GM10248 (cell line): ENCODE measurements at places on chromosomes 2 and 18.

DNA sequence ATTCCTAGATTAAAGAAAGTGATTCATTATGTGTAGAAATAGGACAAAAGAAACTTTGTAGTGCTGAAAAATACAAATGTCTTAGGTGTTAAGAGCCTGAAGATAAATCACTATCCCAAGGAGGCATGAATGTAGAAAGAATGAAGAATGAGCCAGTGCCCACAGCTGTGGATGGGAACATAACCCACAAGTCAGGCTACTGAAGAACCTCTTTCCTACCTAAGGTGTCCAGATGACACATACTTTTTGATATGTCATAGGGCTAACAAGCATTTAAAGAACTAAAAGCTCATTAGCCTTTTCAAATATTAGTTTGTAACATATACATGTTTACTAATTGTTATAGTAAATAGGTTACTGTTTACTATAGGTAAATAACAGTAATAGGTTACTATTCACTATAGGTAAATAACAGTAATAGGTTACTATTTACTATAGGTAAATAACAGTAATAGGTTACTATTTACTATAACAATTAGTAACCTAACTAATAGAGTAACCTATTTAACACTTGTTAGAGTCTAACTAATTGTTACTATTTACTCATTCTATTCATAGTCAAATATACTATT is 275.0 kb upstream of the KYNU start:
- no peak for DNase-seq

DNA sequence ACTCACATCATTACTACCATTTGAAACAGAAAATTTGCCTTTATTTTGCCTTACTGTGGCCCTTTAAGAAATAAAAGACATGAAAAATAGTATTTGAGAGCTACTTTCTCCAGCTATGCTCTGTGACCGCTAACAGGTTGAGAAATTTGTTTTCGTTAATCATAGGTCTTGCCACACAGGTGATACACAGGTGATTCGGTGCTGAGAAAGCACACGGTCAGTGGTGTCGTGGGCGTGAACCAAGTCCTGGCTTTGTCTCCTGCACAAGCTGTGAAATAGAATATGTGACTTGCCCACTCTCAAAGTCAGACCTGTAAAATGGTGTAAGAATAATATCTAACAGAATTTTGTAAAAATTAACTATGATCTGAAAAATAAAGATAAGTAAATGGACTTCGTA is 155.3 kb upstream of the SLC39A10 start:
- DNase-seq, result no peak

GRCh38 chr2:166118180-166118579 is 9.6 kb downstream of the SCN1A start:
- no peak for DNase-seq

DNA sequence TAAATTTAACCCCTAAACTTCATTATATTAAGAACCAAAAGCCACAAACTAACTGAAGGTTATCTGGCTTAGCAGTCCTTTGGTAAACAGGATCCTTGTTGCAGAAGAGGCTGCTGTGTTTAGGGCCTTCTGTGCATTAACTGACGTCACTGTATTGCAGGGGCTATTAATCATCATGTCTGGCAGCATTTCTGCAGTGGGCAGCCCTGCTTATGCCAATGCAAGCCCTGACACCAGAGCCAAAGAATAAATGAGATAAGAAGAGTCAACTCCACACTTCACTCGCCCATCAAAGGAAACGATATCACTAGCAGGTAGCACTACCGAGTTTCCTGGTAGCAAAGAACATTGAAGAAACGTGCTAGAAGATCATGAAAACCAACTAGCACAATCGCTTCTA is 110.6 kb downstream of the PLEKHM3 start:
- DNase-seq, result no peak

- DNase-seq, result no peak
These were observed 12.1 kb upstream of the RHOB start for GRCh38 chr2:20434588-20435294.

DNA sequence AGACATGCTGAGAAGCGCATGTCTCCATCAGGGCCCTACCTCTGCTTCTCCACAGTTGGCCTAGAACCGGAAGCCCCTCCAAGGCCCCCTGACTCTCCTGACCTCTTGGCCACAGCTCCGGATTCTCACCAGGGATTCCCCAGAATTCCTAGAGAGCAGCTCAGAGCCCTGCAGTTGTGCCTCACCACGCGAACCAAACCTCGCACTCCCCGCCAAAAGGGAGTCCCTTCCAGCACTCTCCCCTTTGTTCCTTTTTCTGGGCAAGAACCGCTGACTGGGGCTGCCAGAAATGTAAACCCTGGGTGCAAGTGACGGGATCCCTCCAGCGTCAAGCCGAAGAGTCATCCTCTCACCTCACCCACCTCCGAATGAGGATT is 36.7 kb downstream of the AFF3 start:
- no peak for DNase-seq

- DNase-seq, result no peak
These were observed 39.6 kb downstream of the HS1BP3 start for GRCh38 chr2:20611077-20611843.

DNA sequence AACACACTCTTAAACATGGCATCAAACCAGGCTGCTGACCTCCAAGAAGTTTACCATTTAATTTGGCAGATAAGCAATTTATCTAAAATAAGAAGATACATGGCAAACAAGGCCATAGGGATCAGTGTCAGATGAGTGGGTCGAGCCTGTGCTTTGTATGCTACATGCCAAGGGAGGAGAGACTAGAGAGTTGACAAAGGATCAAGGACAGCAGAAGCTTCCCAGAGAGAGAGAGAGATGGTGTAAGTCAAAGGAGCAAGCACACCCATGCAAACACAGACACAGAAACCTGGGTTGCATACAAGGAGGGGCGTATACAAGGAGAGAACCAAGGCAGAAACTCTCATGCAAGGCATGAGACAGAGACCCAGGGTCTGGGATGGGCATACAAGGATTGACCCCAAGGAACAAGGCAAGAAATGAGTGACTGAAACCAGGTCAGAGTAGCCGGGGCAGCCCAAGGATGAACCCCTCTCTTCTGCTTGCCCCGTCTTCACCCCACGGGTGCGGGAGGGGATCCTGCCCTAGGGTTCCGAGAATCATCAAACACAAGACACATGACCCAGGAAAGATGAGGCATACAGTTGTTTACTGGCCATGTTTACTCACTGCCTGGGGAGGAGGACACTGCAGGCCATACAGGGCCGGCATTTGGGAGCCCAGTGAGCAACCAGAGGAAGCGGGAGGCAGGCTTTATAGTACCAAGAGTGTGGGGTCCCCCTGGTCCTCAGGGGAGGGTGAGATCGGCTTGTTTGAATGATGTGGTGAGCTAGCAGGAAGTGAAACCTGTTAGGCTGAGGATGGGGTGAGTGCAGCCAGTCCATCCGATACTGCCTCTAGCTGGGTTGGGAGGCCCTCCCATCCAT is 529.2 kb upstream of the ID2 start:
- DNase-seq, result peak; percentile 80

GRCh38 chr18:37698508-37699040 is 133.0 kb upstream of the CELF4 start:
- no peak for DNase-seq

- no peak for DNase-seq
These were observed 3.5 kb upstream of the FHOD3 start for GRCh38 chr18:36294031-36294430.

GRCh38 chr2:228875152-228875900 is 395.8 kb downstream of the PID1 start:
- no peak for DNase-seq

- no peak for DNase-seq
These were observed 69.6 kb downstream of the SLC66A3 start for GRCh38 chr2:11224887-11225286.

DNA sequence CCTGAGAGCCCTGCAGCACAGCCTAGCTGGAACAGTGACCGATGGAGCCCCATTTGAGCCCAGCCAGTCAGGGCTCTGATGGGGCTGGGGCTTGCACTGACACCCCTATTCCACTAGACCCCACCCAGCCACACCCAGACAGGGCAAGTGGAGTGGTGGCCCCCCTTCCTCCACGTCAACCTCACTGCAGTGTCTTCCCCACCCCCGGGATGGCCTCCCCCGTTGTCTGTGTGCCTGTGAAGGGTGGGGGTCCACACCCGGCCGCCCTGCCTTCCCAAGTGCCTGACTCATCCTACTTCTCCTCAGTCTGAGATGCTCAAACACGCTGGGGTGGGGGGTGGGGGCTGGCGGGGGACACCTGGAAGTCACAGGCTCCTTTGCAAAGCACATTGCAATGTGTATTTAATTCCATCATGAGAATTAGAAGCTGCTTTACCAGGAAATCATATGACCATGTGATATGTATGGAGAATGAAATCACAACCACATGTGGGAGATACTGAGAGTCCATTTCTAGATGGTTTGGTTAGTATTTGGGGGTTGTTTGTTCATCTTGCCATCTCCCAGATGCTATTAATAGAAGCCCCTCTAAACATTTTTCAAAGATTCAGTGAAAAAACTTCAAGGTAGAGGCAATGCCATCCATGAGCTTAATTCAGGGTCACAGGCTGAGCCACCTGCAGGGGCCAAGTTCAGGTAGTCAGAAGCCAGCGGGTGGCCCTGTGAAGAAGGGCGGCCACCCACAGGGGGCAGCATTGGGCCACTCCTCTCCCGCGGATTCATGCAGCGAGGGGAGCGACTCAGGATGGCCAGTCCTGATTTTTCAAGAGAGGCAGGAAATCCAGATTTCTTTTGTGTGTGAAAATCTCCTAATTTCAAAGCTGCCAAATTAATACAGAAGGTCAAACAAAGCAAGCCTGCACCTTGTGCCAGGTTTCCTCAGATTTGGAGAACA is 22.7 kb upstream of the GMPPA start:
- peak; percentile 79 for DNase-seq

DNA sequence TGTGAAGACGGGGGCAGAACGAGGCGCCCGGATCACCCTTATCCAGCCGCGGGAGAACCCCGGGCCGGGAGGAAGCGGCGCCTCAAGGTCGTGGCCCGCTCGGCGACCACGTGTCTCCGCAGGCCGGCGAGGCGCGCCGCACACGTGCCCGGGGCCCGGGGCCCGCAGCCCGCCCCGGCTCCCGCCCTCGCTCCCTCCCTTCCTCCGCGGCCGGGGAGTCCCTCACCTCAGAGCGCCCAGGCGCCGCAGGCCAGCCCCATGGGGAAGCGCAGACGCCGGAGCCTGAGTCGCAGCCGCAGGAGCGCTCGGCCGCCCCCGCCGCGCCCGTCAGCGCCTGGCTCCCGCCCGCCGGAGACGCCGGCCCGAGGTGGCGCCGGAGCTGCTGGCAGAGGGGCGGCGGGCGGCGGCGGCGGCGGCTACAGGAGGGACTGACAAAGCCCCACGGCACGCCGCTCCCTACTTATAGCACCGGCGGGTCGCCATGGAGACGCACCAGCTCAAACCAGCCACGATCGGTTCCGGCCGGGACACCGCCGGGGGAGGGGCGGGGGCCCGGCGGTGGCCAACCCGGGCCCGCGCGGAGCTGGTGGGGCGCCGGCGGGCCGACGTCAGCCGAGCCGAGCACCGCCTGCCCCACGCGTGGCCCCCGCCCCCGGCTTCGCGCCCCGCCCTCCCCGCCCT is at the start of gene ODC1:
ODC1 (minus strand) TSS at position 433 of the 681 bp plus-strand sequence. CDS start 3,295 bp downstream, outside the sequence.
- peak; percentile 78 for DNase-seq
